ENCODE measurements at places on chromosomes 12 and 14.

GRCh38 chr12:124605150-124605882 is 37.9 kb upstream of the NCOR2 start:
- DNase-seq, result no peak

GRCh38 chr14:76639606-76640229 is 121.5 kb upstream of the VASH1 start:
- no peak for DNase-seq

GRCh38 chr12:124867401-124867930 is 3.8 kb upstream of the SCARB1 start:
- DNase-seq, result peak; percentile 39

DNA sequence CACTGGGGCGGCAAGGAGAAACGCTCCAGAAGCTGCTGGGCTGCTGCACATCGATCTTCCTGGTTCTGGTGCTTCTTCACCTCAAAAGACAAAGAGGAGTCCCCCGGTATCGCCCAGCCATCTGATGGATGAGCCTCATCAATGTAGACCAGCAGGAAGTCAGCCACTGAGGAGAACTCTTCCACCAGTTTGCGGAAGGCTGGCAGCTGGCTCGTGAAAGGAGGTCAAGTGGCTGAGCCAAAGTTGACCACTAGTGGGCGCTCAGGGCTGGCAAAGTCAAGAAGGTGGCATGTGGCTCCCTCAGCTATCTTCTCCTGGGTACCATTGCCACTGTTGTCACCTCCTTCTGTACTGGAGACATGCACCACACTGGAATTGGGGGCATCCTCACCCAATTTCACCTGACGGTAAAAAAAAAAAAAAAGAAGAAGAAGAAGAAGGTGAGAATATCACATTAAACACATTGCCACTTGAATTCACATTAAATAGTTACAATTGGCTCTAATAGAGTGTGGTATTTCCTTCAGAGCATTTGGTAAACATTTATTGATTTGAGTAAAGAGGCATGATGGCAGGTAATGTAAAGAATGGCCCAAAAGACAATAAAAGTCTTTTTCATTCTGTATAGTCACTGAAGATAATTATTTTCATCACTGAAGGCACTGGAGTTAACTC is 8.3 kb downstream of the DIO2 start:
- DNase-seq, result peak; percentile 31

DNA sequence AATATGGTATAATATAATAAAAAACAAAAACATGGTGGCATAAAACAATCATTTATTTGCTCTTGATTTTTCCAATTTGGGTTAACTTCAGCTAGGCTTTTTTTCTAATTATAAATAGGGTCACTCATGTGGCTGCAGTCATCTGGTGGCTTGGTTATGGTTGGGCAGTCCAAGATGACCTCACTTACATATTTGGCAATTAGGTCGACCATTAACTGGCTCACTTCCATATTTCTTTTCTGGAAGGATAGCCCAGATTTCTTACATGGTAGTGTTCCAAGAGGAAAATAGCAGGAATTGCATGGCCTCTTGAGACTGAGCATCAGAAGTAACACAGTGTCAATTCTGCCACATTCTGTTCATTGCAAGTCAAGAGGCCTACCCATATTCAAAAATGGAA is 153.4 kb downstream of the FUT8 start:
- no peak for DNase-seq

DNA sequence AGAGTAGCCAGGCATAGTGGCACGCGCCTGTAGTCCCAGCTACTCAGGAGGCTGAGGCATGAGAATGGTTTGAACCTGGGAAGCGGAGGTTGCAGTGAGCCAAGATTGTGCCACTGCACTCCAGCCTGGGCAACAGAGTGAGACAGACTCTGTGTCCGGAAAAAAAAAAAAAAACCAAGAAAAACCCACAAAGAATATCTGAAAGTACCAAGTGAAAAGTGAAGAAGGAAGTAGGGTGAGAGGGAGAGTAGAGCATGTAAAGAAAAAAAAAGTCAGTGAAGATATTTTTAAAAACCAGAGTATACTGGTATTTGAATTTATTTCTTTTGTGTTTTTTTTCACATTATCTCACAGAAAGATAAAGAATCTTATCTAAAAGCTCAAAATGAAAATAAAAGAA is 43.3 kb upstream of the ISM2 start:
- DNase-seq, result no peak

- no peak for DNase-seq
Measured at GRCh38 chr12:9784816-9785215, 24.1 kb upstream of the CD69 start.

DNA sequence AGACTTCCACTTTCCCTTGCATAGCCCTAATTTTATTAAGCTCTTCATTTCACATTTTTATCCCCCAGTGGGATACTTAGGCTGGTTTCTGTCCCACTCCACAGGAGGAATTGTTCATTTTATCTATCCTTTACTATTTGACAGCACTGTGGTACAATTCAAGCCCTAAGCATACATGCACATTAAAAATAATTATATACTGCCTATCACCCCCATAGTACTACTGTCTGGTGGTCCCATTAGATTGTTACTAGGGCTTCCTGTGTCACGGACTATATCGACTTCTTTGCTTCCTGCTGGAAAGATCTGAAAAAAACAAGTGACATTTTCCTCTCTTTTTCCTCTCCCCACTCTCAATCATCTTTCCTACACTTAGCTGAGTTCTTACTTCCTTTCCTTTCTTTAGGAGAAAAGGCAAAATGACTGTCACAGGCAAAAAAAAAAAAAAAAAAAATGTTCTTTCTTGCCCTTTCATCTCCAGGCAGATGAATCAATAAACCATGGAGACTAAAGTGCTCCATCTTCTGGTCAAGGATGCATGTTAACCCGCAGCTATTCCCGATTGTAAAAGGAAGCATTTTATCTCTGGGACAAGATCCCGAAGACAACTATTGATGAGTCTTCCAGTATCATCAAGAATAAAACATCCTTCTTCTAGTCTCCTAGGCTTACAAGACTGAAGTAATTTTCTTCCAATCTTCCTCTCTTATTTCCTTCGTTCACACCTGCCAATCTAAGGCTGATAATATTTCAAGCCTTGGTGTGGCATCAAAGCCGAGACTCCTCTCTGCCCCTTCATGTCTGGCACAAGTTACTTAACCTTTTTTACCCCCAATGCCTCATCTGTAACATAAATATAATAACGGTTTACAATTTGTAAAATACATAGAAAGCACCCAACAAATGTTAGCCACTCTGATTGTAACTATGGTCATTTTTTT is 94.4 kb upstream of the PLEKHG7 start:
- peak; percentile 67 for DNase-seq

DNA sequence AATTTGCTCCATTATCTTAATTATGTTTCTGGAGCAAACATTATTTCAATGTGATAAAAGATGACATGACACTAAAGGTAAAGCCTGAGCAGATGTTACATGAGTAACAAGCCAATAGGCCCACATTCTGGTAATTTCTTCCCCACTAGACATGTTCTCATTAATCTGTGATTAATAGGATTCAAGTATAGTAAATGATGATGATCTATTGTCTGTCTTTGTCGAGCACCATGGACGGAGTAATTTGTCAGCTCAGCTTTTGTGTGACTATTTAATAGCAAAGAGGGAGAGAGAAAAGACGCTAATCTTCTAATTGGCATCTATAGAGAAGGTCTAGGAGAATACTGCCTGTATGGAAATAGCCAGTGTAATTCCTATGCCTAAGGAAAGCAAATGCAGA is 62.2 kb upstream of the INSM2 start:
- no peak for DNase-seq

GRCh38 chr12:112307317-112308011 is 74.8 kb downstream of the HECTD4 start:
- DNase-seq, result no peak

DNA sequence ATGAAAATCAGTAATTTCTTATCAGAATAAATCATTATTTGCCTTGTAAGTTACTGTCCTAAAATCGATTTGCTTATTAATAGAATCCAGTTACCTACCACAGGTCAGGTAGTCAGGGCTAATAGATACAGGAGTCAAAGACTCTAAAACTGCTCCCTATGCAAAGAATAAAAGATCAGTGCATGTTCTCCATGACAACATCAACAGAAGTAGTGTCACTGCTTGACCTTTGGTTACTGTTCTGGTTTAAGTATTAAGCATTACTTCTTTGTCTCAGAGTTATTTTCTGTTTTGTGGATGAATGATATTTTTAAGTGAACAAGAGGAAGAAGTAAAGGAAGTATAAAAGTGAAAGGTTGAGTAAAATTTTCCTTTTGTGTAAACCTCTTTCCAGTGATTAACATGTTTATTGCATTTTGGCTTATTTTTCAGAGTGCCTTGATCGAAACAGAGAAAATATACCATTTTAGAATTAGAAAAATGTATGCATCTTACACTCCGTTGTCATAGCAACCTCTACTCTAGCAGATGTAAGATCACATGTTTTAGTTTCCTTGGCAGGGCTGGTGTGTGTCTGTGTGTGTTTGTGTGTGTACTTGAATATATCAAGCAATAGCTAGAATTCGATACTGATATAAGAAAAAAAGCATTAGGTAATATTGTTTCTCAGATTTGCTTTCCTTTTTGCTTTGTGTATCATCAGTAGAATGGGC is 44.7 kb downstream of the ABCD2 start:
- peak; percentile 8 for DNase-seq

DNA sequence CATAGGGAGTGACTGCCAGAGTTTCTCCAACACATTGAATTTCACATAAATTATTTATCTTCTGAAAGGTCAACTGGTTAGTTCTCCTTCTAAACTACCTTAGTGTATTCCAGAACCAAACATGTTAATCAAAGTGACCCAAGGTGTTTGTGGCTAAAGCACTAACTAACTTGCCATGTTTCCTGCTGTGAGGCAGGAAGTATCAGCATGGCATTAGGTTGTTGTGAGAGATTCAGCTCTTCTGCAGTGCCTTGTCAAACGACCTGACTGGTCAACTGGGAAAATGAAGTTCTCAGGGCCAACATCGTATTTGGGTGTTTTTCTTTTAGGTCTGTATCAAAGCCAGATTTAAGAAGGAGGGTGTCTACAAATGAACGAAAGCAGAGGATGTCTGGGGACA is 448.1 kb downstream of the APAF1 start:
- DNase-seq, result no peak

DNA sequence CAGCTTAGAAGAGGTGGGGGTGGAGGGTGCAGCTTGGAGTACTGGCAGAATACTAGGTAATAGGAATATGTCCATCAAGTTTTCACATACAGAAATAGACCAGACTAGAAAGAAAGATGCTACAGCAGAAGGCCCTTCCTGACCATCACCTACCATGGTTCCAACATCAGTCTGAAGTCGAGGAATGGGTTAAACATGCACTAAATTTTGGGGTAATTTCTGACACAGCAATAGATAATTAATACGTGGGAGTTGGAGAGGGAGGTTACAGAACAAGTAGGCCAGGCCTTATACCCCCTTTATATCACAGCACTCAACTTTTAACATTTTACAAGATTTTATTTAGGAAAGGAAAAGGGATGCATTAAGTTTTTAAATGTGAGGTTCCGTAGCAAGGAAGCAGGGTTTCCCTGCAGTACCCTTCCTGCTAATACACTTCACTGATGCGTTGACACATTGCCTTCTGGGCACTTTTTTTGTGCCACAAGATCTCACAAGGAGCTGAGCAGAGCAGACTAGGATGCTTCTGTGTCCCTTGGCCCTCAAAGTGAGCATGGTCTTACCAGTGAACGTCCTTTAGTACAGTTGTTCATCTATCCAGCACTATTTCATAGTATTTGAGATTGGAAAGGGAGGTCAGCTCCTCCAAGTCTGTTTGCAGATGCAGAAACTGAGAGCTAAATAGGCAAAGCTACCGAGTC is 50.8 kb downstream of the EID3 start:
- DNase-seq, result no peak

DNA sequence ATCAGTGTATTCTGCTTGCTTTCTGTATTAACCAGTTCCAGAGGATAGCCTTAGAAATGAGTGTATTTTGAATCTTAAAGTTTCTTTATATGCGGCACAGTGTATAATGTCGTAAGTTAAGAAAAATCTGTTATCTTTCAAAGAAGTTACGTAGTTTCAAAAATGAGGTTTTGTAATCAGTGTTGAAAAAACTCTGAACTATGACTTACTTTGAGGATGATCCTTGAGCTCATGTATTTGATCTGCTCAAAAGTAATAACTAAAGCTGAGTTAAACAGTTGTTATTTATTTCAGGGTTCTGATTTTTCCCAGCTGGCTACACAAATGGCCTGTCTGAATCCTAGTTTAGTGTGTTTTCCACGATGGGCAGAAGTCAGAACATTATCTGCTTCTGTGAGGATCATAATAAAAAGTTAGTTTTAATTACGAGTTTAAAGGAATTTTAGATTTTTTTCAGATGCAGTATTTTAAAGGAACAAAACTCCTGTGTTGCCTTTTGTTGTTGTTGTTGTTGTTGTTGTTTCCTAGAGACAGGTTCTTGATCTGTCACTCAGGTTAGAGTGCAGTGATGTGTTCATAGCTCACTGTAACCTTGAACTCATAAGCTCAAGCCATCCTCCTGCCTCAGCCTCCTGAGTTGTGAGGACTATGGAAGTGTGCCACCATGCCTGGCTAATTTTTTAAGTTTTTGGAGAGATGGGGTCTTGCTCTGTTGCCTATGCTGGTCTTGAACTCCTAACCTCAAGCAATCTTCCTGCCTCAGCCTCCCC is 52.9 kb downstream of the GPATCH2L start:
- no peak for DNase-seq

DNA sequence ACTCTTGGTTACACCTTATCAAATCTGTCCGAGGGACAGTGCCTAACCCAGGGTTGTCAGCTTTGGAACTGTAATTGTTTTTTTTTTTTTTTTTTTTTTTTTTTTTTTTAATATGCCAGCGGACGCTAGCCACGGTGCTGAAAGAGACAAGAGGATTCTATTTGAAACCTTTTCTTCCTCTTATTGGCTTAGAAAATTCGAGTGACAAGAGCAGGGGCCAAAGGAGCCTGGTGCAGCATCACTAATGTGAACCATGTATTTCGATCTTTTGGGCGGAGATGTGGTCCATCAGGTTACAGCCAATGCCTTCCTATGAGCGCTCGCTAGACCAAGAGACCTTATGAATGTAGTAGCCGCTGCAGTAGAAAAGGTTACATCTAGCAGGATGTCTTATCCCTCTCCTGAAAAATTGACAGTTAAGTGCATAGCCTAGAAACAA is 922 bp downstream of the PTPRR start:
- no peak for DNase-seq

DNA sequence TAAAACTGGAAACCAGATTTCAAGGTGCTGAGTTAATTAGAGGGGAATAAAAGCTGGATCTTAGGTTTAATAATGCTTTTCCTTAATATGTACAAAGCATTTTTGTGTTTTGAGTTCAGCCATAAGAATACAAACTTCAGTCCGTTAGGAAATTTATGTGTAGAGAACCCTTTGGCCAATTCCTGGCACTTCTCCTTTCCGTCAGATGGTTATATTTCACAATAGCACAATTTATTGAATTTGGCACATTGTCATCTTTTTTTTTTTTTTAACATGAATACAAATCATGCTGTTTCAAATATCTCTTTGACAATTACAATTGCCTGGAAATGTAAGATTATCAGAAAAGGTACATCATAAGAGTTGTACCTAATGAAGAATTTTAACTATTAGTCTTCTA is 56.2 kb upstream of the DDHD1 start:
- DNase-seq, result no peak

DNA sequence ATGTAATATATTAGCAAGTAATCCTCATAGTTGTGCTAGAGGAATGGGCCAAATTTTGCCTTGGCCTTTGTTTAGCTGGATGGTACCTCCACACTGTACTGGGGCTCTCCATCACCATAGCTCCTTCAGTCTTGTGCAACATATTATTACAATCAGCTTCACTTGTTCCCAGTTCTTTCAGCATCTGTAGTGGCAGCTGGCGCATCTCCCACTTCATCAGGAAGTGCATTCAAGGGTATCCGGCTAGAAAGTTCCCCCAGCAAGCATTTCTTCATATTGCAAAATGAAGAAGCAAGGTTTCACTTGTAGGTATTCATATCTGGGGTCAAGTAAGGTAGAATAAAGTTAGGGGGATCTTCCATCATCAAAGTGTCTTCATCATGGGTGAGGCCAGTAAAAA is 123.7 kb downstream of the IGF1 start:
- DNase-seq, result no peak

Measured in stomach (tissue), 19 donors.